IMR-90 (cell line): ENCODE measurements at places on chromosomes 5 and 9. TPM values are rescaled to one million over a fixed set of nuclear protein-coding genes. Genes with fewer than 3 reads are reported as not detected.

Gene PCDHB15
- 0.18 and 0.28 TPM in 2 replicates for total RNA-seq

Gene PCDHGB3
- 5.9 and 6.7 TPM in 2 replicates for total RNA-seq

- no peak for DNase-seq
Observed at GRCh38 chr9:1989500-1989899, 25.6 kb upstream of the SMARCA2 start.

- no peak for DNase-seq
Observed at GRCh38 chr5:172211676-172212075, 17.7 kb downstream of the EFCAB9 start.

- no peak for DNase-seq
Observed at GRCh38 chr5:88932541-88932940, 49.6 kb upstream of the MEF2C start.

DNA sequence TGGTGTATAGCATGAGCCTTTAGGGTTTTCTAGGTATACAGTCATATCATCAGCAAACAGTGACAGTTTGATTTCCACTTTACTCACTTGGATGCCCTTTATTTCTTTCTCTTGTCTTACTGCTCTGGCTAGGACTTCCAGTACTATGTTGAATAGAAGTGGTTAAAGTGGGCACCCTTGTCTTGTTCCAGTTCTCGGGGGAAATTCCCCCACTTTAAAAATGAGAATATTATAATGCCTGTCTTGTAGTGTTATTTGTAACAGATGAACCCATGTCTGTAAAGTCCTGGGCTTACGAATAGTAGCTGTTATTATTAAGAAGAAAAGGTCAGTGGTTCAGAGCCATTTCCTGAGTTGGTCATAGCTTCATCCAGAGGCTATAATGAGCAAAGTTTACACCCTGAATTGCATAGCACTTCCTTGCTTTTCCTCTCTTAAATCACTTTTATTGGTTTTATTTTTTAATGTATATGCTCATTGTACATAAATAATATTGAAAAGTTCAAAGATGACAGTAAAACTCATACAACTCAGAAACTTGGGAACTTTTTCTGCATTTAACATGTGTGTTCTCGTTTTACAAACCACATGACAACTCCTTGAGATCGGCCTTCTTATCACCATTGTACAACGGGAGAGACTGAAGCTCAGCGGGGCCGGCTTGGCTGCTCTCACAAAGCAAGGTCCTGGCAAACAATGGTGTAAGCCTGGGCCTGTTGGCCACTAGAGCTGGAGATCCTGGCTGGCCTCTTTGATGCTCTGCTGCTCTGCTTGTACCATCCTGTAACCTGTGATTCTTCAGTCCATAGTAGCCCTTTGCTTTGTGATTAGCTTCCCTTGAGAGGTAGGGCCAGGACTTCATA, 85.2 kb downstream of the CYFIP2 start:
- peak; percentile 25 for DNase-seq

DNA sequence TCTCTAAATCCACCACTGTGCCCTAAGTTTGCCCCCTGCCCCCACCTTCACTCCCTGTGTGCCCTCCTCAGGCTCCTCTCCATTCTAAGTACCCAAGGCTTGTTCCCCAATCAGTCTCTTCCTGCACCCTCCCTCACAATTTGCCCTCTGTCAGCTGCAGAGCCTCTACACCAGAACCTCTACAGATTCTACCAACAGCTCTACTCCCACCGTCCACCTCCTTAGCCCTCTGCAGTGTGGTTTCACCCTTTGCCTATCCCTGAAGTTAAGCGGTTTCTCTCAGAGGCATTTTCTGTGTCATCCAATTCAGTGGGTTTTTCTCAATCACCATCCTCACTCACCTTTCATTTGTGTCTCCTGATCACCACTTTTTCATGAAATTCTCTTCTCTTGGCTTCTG, 13.2 kb upstream of the ERAP2 start:
- DNase-seq: no peak

GRCh38 chr9:133054194-133054890, 7.4 kb upstream of the CEL start:
- no peak for DNase-seq

DNA sequence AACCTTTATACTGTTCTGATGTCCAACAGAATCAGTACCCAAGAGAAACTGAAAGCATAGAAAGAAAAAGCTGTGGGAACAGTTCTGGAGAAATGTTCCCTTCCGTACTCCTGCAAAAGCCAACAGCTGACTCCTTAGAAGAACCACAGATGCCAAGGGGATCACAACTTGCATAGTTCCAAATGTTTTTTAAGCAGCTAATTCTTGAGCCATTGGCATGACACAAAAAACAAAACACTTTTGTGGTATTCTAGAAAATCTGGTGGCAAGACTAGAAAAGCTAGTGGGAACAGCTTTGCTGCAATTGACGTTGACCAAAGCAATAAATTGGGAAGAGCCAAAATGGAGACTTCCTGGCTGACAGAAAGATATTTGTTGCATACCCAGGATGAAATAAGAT, 189.9 kb downstream of the ARL15 start:
- no peak for DNase-seq

DNA sequence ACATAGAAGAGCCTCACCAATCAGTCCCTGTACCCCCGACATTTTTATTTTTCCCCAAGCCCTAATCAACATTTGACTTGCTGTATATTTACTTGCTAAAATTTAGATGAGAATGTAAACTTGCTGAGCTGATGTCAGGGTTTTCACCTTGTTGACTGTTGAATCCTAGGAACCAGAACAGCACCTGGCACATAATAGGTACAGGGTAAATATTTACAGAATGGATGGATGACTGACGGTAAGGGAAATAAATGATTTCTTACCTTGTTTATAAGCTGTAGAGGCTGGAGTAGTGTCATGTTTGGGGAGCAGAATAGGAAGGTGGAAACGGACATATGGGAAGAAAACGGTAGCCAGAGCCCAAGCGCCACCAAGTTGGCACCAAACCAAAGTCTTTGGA, 107.0 kb upstream of the NUDT12 start:
- no peak for DNase-seq

GRCh38 chr5:174523311-174524071, 200.9 kb upstream of the MSX2 start:
- no peak for DNase-seq
